ENCODE measurements at places on chromosomes 7 and 10.

- no peak for DNase-seq
Measured at GRCh38 chr7:38584443-38585210, 46.5 kb downstream of the AMPH start.

GRCh38 chr7:117014673-117015133, 61.4 kb downstream of the ST7 start:
- peak; percentile 88 for DNase-seq

GRCh38 chr7:1533547-1534329, 3.2 kb downstream of the MAFK start:
- DNase-seq = no peak

DNA sequence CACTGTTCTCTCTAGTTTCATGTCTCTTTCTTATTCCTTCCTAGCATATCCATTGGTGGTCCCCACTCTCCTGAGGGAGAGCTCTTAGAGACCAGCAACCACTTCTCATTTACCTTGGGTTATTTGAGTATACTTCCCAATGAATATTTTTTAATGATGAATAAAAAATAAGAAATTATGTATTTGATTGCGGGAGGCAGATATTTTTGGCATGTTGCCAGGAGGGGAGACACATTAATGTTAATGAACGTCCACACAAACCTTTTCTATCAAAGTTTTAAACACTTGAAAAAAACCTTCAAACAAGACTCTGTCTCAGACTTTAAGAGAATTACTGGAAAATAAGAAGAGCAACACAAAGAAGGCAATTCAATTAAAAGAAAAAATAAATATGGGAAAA, 260.6 kb upstream of the MAGI2 start:
- DNase-seq = no peak

- DNase-seq = peak; percentile 56
Measured at GRCh38 chr10:78974617-78975317, 94.0 kb upstream of the ZMIZ1 start.

DNA sequence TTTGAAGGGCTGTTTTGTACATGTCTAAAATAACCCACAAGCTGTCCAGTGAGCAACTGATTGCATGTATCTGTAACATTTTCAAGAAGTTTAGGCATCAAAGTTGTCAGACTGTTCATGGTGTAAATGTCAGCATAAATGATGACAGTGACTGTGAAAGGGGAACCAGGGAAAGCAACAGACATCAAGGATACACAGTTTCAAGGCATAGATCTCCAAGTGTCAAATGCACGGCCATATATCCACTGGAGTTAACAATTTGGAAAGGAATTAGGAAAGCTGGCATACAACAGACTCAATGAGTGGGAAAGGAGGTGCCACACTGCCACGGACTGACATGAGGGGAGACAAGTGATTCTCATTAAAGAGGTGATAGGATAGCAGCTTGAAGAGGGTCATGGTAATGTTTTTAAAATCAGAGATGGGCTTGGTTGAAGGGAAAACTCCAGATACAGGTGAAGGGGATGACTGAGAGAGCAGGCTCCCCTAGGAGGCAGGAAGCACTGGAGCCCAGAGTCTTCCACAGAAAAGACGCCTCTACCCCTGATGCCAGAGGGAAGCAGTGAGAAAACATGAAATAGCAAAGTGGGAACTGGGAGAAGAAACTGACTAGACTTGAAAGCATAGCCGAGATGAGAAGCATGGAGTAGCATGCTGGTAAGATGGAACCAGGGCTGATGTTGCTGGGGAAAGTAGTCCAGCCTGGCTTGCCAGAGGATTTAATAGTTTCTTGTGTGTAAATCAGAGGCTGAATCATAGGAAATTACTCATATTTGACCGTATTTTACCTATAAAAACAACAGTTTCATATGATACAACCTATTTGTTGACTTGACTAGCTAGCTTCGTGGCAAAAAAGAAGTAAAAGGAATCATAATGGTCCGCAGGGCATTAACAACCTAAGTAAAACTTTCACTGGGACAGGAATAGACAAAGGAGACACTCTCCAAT, 18.6 kb downstream of the NSMCE4A start:
- DNase-seq = no peak

DNA sequence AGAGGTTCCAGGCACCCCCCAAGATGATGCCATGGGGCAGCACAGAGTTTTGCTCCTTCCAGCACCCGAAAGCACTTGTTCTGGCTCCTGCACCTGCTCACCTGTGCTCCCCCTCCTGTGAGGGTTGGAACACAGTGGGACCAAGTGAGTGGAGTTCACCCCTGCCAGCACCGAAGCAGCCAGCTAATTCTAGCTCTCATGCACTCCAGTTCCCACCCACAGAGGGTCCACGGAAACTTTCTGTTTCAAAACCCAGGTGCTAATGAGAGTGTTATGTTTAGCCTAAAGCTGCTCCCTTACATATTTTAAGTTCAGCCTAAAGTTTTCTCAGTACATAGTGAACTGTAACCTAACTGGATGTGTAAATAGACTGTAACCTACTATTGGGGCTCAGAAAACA, 42.6 kb upstream of the SLC35G1 start:
- DNase-seq = no peak

GRCh38 chr7:28573651-28574301, 161.5 kb downstream of the CREB5 start:
- DNase-seq = peak; percentile 100

- no peak for DNase-seq
Measured at GRCh38 chr10:128864554-128865295, 602.3 kb upstream of the MGMT start.

GRCh38 chr10:31179091-31179680, 139.8 kb upstream of the ZEB1 start:
- DNase-seq = no peak

DNA sequence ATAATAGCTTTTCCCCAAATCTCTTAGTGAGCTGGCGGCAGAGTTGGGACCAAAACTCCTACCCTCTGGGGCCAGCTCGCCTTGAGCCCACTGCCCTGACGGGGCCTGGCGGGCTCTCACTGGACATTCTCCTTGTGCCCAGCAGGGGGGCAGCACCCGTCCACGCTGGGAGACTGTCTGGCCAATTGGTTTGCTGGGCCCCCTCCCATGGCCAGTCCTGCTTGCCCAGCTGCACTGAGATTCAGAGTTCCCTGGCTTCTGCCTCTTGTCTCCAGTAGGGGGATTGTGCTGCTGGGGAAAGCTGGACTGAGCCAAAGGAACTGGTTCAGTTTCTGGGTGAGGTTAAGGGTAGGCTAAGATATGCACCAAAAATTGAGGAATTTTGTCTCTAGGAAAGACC, 59.8 kb downstream of the RAMP3 start:
- peak; percentile 8 for DNase-seq

DNA sequence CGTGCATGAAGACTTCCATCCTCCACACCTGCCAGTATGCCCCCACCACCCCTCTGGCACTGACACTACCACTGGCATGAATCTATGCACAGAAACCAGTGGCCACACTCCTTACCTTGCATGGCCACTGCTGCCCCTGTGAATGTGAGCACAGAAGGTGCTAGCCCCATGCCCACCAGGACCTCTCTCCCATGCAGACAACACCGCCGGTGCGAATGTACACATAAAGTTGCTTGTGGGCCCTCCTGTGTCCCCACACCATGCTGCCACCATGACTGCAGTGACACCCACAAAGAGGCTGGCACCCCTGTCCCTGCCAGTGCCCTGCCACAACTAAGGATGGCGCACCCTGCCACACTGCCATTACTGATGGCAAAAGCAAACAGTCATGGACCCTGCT, 289.5 kb upstream of the KCND2 start:
- DNase-seq = no peak

GRCh38 chr10:124336186-124336585, 82.5 kb downstream of the OAT start:
- no peak for DNase-seq

- DNase-seq = peak; percentile 65
Measured at GRCh38 chr7:139702313-139702731, 75.5 kb downstream of the HIPK2 start.

- DNase-seq = no peak
Measured at GRCh38 chr10:19549503-19549902, 266.7 kb upstream of the PLXDC2 start.

DNA sequence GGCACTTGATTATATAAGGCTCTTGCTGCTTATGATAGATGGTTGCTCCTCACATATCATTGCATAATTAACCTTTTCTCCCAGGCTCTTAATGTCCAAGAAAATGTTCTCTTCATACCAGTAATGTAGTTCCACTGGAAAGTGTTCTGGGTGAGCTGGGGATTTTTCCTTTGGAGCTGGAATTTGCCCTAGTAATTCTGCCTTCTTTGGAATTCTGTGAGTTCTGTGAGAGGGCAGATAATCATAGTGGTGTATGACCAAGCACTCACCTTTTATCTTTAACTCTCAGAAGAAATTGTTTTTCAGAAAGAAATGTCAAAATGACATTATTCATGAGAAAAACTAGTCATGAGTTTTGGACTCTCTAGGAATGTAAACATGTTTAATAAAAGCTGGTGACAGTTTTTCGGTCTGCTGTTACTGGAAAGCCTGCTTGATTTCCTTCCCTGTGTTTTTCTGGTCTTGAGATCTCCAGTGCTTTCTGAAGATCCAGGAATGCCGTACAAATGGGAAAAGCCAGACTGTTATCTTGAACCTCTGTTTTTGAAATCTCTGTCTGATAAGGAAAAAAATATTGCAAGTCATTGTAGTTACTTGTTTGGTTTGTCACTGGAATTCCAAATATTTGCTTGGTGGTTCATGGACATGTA, 148.3 kb upstream of the PRPS1L1 start:
- DNase-seq = no peak

- DNase-seq = no peak
Measured at GRCh38 chr10:103445767-103446567, 6.2 kb downstream of the CALHM2 start.

DNA sequence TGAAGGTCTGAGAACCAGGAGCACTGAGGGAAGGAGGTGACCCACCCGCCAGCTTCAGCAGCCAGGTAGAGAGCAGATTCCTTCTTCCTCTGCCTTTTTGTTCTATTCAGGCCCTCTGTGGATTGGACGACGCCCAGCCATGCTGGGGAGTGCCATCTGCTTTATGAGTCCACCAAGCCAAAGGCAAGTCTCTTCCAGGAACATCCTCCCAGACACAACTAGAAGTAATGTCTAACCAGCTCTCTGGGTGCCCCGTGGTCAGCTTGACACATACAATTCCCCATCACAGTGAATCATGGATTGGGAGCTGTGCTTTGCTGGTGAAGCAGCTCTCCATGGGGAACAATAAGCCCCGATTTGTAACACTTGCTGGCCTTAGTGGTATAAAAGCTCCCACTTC, 125.2 kb downstream of the CCDC3 start:
- DNase-seq = no peak

GRCh38 chr10:89079961-89080360, 89.4 kb downstream of the FAS start:
- DNase-seq = no peak

DNA sequence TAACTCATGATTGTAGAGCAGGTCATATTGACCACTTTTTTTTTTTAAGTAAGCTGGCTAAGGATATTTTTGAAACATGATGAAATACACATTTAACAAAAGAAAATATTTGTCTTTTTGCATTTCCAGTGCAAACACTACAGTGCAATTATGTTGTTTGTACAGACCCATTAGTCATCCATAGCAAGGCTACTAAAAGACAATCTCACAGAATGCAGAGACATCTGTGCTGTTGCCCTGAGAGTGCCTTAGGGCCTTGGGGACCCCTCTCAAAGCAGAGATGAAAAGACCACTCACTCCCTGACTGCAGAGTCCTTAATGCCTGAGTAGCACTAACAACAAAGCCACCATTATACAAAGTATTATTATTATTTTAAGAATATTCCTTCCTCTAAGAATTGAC, 104.5 kb downstream of the NRCAM start:
- DNase-seq = peak; percentile 82

- DNase-seq = no peak
Measured at GRCh38 chr10:117457071-117457810, 82.0 kb upstream of the PDZD8 start.

DNA sequence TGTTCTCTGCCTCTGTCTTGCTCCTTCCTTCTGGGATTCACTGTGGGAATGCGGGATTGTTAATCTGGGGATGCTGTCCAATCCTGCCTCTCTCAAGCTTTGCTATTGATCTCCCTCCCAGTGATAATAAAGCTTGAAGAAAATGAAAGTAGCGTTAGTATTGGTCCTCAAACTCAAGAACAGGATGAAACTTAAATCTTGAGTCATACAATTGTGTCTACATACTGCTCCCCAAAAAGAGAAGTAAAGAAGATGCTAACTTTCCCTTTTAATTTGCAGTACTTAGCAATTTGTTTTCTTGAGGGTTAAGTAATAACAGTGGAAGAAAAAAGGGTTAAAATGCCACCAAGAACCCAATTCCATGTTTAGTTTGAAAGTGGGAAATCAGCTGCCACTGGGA, 13.6 kb downstream of the CFTR start:
- DNase-seq = no peak

DNA sequence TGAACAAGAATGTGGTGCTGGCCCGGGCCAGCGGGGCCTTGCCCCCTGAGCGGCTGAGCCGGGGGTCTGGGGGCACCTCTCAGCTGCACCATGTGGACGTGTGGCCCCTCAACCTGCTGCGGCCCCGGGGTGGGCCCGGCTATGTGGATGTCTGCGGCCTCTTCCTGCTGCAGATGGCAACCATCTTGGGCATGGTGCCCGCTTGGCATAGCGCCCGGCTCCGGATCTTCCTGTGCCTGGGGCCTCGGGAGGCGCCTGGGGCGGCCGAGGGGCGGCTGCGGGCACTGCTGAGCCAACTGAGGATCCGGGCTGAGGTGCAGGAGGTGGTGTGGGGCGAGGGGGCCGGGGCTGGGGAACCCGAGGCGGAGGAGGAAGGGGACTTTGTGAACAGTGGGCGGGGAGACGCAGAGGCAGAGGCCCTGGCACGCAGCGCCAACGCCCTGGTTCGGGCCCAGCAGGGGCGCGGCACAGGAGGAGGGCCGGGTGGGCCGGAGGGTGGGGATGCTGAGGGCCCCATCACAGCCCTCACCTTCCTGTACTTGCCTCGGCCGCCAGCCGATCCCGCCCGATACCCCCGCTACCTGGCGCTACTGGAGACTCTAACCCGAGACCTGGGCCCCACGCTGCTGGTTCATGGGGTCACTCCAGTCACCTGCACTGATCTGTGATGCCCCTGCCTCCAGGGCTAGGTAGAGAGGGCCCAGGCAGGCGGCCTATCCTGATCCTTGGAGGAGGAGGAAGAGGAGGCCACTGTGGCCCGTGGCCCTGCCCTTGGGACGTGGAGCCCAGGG, 1.1 kb upstream of the TRIP6 start:
- DNase-seq = peak; percentile 66

- no peak for DNase-seq
Measured at GRCh38 chr7:128084896-128085608, 53.8 kb upstream of the LRRC4 start.

- no peak for DNase-seq
Measured at GRCh38 chr10:86319676-86320075, 46.9 kb downstream of the GRID1 start.
